Omental fat pad (tissue), 4 donors: ENCODE measurements at places on chromosomes 12 and 14.

DNA sequence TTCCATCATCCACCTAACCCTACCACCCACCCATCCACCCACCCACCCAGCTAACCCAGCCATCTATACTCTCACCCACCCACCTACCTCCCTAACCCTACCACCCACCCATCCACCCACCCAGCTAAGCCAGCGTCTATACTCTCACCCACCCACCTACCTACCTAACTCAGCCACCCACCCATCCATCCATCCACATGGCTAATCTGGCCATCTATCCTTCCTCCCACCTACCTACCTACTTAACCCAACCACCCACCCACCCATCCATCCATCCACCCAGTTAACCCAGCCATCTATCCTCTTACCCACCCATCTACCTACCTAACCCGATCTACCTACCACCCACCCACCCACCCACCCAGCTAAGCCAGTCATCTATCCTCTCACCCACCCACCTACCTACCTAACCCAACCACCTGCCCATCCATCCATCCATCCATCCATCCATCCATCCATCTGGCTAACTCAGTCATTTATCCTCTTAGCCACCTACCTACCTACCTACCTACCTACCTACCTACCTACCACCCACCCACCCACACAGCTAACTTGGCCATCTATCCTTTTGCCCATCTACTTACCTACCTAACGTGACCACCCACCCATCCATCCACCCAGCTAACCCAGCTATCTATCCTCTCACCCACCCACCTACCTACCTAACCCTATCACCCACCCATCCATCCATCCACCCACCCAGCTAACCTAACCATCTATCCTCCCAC is 44.1 kb downstream of the RFLNA start:
- DNase-seq: no peak

- no peak for DNase-seq
These were observed 571.7 kb upstream of the LRFN5 start for GRCh38 chr14:41034969-41035368.

DNA sequence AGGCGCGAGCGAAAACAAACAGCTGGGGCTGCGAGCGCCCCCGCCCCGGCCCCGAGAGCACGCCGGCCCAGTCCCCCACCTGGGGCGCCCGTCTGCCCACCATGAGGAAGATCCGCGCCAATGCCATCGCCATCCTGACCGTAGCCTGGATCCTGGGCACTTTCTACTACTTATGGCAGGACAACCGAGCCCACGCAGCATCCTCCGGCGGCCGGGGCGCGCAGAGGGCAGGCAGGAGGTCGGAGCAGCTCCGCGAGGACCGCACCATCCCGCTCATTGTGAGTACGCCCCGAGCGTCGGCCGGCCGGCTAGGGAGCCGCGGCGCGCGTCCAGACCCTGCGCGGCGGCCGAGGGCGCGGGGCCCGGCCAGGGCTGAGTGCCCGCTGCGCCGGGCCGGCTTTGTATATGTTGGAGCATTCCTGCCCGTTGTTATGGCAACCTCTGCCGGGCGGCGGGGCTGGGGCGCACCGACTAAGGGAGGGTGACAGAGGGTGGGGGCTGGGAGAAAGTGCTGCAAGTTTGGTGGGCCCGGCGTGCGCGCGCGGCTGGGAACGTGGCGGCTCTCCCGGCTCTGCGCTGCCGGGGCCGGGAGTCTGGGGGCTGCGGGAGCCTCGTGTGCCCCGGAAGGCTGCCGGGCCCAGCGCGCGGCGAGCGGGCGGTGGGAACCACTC is 367 bp downstream of the GALNT16 start:
- DNase-seq: no peak

DNA sequence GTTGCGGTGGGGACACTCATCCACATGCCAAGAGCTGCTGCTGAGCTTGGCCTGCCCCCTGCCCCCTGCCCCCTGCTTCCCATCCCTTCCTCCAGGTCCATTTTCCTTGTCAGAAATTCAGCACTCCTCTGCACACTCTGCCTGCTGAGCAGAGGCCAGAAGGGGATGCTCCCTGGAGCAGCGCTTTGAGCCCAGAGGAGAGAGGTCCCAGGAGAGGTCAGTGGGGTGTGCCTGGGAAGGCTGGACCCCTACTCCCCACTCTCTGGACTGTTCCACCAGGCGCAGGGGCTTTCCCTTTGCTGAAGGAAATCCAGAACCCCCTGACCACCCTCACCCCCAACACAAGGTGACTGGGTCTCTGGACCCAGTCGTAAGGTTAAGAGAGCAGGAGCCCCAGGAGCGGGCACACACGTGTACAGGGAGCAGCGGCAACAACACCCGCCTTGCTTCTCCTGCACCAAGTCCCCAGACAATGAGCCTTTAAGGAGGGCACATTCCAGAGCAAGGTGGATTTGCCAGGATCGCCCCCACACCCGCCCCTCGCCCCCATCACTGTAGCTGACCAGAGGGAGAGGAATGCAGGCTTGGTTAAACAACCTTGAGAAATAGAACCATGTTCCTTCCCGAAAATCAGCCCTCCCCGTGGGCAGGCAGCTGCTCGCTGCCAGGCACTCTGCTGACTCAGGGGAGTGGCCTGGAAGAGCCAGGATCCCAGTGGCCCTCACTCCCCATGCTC is 30.7 kb downstream of the ISCA2 start:
- DNase-seq: no peak

- no peak for DNase-seq
These were observed 11.2 kb downstream of the CEP170B start for GRCh38 chr14:104876251-104876699.
